Foreskin keratinocyte (primary cell): ENCODE measurements at places on chromosomes 1 and 21. TPM values are rescaled to one million over a fixed set of nuclear protein-coding genes. Genes with fewer than 3 reads are reported as not detected.
A peak's percentile ranks its signal among the peaks of the same experiment; 100 is the strongest.

DNA sequence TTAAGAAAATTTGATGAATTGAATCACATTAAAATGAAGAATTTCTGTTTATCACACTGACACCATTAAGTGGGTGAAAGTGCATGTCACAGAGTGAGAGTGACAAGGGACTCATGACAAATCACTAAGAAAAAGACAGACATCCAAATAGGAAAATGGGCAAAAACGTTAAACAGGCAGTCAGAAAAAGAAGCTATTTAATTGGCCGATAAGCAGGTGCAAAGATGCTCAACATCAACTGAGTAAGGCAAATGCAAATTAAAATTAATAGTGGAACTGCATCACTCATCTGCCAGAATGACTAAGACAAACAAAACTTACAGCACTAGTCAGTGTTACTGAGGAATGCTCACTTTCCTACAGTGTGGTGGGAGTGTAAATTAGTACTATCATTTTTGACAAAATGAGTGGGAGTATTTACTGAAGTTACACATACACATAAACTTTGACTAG lies 39.2 kb upstream of the RUNX1 start:
- DNase-seq, result no peak

The FAM72A gene
- 5.7 and 7.1 TPM in 2 replicates for total RNA-seq

DNA sequence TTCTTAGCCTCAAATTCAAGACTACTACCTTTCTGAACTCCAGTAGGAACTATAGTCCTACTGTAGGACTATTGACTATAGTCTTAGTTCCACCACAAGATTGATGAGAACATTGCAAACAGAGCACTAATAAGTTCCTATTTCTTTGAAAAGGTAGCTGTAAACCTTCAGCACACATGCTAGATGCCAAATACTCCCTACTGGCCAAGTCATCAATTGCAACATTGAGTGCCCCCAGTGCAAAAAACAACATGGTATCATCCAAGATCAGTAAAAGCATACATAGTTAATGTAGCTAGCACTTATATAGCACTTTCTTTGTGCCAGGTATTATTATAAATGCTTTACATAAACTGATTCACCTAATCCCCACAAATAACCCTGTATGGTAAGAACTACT lies 99.8 kb downstream of the MRPL39 start:
- no peak for DNase-seq

DNA sequence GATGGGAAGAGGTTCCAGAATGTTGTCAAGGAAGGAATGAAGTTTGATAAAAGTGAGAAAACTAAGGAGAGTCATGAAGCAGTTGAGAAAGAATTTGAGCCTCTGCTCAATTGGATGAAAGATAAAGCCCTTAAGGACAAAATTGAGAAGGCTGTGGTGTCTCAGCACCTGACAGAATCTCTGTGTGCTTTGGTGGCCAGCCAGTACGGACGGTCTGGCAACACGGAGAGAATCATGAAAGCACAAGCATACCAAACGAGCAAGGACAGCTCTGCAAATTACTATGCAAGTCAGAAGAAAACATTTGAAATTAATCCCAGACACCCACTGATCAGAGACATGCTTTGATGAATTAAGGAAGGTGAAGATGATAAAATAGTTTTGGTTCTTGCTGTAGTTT lies 142.8 kb downstream of the CDC7 start:
- DNase-seq, result no peak

GRCh38 chr1:31744165-31744888 lies 19.8 kb downstream of the ADGRB2 start:
- no peak for DNase-seq

The ANGPTL1 gene
- not detected in 2 replicates for total RNA-seq

The MPZ gene
- total RNA-seq, result 0.37 and 0.56 TPM in 2 replicates

The TMEM201 gene
- total RNA-seq, result 9.4 and 10.4 TPM in 2 replicates

DNA sequence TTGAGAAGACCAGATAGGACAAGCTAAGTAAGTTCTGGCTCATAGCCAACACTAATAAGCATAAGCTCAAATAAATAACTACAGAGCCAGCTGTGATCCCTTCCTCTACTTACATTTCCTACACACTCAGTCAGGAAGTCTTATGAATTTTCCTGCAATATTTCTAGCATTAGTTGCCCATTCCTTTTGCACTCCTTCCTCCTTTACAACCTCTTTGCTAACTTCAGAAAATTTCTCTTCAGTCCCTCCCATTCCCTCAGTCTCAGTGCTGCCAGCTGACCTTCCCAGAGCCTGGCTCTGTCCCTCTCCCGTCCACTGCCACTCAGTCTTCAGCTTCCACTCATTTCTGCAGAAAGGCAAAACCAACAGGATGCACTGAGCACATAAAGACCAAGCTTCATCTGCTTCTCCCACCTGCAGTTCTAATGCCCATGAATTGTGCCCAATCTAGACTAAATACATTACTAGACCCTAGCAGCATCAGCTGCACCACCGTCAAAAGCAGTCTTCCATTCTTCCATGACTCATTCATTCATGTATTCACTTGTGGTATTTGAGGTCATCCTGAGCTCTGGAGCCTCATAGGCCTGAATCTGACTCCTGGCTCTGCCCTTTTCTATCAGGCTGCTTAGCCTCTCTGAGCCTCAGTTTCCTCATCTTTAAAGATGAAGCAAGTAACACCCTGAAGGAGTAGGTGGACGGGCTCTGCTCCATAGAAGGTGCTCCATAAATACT lies 54.6 kb upstream of the SIPA1L2 start:
- DNase-seq, result no peak

GRCh38 chr1:162230096-162230495 lies 146.6 kb downstream of the SPATA46 start:
- DNase-seq, result no peak

GRCh38 chr1:33683913-33684312 lies 180.0 kb upstream of the HMGB4 start:
- DNase-seq, result no peak

GRCh38 chr1:84480650-84481049 lies 1.6 kb downstream of the RPF1 start:
- DNase-seq, result no peak

DNA sequence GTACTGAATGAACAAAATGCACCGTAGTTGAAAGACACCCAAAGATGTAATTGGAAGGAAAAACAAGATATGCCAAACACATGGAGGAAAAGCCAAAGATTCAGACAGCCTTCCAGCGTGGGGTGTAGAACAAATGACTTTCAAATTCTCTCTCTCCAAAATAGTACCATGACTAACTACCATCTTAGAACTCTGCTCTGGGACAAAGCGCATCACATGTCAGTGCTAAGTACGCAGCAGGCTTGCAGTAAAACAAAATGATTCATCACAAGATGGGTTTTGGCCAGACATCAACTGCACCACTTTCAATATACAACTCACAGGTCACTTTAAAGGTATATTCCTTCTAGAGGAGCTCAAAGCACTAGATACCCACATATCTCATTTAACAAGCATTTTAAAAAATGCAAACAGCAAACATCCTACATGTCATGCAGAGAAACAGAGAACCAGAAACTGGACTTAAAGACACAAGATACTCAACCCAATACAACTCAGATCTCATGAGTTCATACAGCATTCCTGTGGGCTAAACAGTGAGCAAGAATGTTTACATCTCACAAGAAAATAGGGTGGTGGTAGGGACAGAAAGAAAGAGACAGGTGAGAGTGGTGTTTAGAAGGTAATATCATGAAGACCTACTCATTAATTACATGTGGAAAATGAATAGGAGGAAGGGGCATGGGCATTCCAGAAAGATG lies 75.7 kb downstream of the BCAR3 start:
- DNase-seq, result peak; percentile 85
